M059J (cell line): ENCODE measurements at places on chromosomes 7 and 10. TPM values are rescaled to one million over a fixed set of nuclear protein-coding genes. Genes with fewer than 3 reads are reported as not detected.

DNA sequence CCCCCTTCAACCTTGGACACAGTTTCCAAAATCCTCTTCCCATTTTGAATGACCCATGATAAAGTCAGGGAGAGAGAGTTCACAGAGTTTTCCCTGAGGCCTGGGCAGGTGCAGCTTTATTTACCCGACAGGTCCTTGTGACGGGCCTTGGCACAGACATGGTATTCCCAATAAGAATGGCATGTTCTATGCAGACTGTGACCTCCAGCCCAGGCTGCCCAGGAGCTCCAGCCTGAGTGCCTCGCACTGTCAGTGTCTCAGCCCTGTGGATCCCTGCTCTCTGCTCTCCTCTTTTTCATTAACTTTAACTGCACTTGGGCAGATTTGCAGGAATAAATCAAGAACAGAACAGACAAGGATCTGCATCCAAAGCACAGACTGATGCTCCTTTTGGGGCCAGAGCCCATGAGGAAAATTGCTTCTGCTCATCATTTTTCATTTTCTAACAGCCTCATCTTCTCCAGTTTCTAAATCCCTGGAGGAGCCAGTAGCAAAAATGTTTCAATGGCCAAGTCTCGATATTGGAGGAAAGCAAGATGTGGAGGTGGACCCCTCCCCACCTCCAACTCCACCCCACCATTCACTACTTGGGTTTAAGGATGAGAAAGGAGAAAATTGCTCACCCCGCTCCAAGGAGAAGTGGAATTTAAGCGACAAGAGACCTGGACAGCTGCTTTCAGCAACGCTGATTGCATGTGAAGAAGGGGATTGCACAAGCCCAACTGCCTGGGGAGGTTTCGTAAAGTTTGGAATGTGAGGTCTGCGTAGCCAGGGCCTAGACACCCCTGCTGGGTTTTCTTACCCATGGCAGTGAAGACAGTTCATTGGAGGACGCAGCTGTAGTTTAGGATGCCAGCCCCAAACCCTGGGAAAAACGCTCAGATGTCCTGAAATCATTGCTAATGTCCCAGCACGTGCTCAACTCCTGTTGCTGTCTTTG, 225.9 kb downstream of the WDR11 start:
- peak; percentile 61 for DNase-seq

DNA sequence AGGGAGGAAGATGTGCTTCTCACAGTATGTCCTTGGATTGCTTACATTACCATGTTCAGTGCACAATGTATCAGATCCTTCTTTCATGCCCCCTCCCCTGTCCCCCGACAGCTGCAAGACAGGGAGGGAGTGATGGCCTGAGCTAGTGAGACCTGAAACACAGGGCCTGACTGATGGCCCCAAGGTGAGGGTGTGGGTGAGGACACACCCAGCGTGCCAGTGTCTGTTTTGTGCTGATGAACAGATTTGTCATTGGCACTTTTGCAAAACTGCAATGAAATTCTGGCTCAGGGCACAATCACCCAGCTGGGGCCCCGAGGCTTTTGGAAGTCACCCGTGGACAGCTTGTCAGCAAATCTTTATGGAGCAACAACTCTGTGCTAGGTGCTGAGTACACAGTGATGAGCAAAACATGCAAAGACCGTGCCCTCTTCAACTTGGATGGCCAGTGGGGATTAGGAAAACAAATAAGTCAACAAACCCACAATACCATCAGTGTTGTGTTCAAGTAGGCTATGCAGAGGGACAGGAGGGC, 59.4 kb upstream of the EMX2 start:
- DNase-seq = no peak

The ZNF786 gene
- total RNA-seq = 3.3 and 3.9 TPM in 2 replicates

DNA sequence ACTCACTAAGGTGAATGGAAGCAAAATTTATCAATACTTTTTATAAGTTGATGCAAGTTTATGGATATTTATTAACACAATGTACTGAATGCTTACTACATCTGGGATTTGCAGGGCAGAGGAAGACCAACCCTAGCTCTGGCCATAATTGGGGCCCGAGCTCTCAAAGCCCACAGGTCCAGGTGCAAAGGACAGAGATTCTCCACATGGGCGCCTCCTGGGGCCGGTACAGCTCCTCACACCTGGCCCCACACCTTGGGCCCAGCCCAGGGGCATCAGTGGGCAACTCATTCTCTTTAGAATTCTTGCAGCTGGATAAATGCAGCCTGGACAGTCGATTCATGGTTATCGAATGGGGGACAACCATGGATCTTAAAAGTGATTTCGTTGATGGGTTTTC, 47.1 kb downstream of the CALML3 start:
- no peak for DNase-seq

GRCh38 chr7:34341326-34341725, 316.7 kb upstream of the NPSR1 start:
- peak; percentile 79 for DNase-seq

DNA sequence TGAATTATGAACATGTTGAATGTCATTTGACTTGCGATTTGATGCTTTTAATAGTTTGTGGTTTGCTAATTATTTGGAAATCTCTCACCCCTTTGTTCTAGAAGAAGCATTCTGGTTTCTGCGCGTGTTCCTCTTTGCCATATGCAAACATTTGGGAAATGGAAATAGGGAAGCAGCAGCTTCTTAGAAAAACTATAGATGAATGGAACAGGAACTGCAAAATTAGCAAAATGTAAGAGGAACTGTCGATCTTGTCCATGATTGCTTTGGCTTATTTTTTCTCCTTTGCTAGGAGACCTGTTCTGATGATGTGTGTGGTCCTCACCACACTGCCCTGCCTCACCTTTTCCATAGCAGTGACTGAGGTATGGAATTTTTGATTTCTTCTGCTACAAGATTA, 19.0 kb downstream of the TMEM236 start:
- no peak for DNase-seq

GRCh38 chr7:73526896-73527821, 5.1 kb upstream of the BAZ1B start:
- DNase-seq = peak; percentile 64

The PIK3CG gene
- 0.12 TPM in 1 of 2 replicates, not detected in the other for total RNA-seq

DNA sequence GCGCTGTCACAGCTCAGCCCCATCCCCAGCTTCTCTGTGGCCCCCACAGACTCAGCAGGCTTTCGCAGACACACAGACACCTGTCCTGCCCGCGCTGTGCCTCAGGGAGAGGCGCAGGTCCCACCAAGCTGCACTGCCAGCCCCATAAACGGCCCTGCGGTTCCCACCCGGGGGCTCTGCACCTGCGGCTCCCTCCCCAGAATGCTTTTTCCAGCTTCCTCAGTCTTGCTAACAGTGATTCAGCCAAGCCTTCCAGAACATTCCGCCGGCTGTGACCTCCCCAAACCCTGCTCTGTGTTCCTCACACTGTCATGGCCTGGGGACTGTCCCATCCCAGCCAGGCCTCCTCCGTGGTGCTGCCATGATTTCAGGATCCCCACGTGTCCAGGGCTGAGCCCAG, 27.8 kb upstream of the TNRC18 start:
- no peak for DNase-seq

The GJD4 gene
- not detected in 2 replicates for total RNA-seq

- no peak for DNase-seq
These were observed 69.0 kb upstream of the RAB11FIP2 start for GRCh38 chr10:118115701-118116100.

DNA sequence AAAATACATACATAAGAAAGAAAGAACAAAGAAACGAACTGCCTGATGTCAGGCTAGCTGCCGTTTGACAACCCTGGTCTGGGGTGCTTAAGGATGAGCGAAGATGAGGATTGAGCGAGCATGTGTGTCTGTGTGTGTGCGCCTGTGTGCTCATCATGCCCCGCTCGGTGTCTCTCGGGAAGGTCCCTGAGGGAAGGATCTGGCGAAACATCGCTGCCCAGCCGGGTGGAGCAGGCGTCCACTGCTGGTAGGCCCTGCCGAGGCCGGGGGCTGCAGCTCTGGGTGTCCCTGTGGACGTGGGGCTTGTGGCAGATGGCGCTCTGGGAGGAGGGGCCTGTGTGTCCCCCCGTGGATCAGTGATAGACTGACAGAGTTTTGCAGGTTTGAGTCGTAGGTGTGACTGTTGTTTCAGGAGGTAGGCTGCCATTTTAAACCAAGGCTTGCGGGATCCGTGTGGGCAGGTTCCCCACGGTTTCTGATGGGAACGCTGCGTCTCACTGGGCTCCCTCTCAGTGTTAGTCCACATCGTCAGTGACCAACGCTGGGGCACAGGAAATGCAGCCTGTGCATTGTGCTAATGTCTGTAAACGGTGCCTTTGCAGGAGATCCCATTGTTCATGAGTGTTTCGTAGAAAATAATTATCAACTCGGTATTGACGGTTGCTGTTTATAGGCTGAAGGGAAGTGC, 5.9 kb upstream of the SUN1 start:
- DNase-seq = no peak

GRCh38 chr7:22896917-22897316, 74.3 kb upstream of the TOMM7 start:
- no peak for DNase-seq

DNA sequence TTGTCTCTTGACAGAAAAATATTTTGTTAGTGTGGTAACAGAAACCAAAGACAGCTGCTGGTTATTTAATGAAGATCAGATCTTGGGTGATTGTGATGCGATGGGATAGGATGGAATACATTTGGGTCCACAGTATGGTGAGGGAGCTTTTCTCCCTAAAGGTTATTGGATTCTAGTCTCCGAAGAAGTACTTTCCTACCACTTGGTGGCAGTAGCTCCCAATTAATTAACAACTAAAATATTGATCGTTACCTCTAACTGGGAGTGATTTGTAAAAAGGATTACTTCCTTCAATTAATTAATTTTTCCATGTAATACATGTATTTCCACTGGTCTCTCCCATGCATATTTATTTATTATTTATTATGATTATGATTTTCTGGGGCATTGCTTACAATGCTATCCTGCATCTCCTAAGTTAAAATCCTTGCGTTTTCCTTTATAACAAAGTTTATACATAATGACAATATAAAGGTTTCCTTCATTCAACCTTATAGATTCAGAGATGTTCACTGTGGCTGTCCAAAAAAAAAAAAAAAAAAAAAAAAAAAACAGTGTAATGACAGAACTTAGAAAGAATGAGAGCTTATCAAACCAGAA, 25.6 kb downstream of the TMEM196 start:
- DNase-seq = peak; percentile 56

GRCh38 chr7:98565103-98565502, 52.0 kb upstream of the NPTX2 start:
- DNase-seq = no peak

DNA sequence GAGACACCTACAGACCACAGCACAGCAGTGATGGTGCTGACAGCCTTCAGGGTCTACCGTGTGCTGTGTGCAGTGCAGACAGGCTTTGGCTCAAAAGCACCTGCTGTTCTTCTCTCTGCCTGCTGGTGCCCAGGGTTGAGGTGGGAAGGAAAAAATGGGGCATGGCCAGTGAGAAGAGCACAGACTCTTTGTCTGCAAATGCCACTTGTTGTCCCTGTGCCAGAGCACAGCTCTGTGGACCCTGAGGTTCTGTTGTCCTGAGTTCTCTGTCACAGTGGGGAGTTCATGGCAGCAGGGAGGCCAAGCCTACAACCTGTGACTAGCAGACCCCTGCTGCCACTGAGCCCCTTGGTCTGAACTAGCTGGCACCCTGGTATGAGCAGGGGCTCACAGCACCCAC, 376.7 kb downstream of the GLRX3 start:
- no peak for DNase-seq

GRCh38 chr10:62199584-62199983, 69.1 kb downstream of the RTKN2 start:
- no peak for DNase-seq

DNA sequence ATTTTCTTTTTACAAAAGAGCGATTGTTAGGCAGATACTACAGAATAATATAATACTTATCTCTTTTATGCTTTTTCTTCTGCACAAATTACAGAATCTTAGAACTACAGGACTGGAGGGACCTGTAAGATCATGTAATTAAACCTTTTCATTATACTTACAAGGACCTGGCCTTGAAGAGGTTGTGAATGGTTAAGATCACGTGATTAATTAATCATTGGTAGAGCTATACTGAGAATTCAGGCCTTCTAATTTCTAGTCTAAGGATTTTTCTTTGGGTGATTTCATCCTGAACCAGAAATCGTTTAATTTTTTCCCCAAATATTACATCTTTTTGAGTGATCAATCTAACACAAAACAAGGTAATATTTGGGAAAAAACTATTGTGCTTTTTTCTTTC, 163.8 kb upstream of the SLC26A5 start:
- DNase-seq = no peak

The CFAP69 gene
- total RNA-seq = 1.6 and 3.2 TPM in 2 replicates

- DNase-seq = no peak
These were observed 534.0 kb upstream of the FOXK1 start for GRCh38 chr7:4147926-4148620.

GRCh38 chr7:158279539-158280447, 307.8 kb downstream of the PTPRN2 start:
- no peak for DNase-seq

The PRPS1L1 gene
- total RNA-seq = not detected in 2 replicates

The SLC16A12 gene
- 0.32 and 1.0 TPM in 2 replicates for total RNA-seq

The NUTM2D gene
- 0.59 and 3.2 TPM in 2 replicates for total RNA-seq

DNA sequence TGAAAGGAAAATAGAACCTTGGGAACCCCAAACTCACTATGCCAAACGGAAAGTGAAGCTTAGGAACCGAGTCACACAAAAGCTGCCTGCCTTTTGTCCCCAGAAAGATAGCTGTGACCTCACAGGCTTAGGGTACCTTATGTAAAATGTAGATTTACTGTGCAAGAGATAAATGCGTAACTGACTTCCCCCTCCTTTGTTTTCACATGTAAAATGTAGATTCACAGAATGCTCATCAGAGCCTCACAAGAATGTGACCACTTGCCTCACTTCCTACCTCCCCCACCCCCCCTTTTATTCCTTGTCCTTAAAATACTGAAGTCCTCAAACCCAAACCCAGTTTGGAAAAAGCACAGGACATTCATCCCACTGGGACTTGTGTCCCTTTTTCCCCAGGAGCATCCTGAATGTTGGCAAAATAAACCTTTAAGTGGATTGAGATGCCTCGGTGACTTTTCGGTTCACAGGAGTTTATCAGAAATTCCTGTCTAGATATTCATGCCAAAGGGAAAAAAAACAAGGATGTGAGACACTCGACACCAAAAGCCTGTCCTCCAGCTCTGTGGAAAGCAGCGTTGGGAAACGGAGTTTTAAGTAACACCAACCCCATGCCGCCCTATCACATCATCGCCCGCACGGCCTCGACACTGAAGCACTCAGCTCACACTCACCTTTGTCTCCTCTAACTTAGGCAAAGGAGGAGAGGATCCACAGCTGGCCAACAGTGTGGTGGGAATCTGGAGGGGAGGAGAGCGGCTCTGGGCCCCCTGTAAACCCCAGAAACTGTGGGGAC, 45.9 kb downstream of the SVIL start:
- peak; percentile 67 for DNase-seq

DNA sequence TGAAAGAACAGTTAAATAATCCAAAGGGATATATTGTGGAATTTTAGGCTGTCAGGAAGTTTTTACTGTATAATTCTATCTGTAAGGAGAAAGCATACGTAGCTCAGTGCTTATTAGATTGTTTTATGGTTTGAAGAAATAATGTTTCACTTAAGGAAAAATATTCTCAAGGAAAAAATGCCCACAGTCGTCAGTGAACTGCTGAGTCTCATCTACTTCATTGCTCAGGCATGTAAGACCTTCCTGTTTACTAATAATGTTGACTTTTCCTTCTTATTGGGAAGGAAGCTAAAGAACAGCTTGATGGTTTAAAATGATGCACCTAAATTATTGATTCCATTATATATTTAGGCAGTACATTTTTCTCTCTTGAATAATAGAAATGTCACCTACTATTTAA, 304.2 kb downstream of the SDK1 start:
- no peak for DNase-seq

The CRHR2 gene
- not detected in 2 replicates for total RNA-seq

The CCDC146 gene
- total RNA-seq = 1.1 and 2.9 TPM in 2 replicates

GRCh38 chr7:126856691-126857291, 395.9 kb downstream of the GRM8 start:
- peak; percentile 13 for DNase-seq

The CRTAC1 gene
- total RNA-seq = not detected in 2 replicates

- no peak for DNase-seq
These were observed 439.0 kb upstream of the ZMIZ1 start for GRCh38 chr10:78629773-78630172.
